ENCODE measurements at places on chromosomes 12 and 14.

- DNase-seq = no peak
Measured at GRCh38 chr12:62843716-62844115, 91.2 kb downstream of the PPM1H start.

GRCh38 chr14:93150227-93151208 lies 34.2 kb downstream of the MOAP1 start:
- no peak for DNase-seq

GRCh38 chr14:103694572-103695026 lies 20.7 kb downstream of the XRCC3 start:
- DNase-seq = no peak

GRCh38 chr12:5904969-5905368 lies 40.1 kb downstream of the ANO2 start:
- no peak for DNase-seq

- no peak for DNase-seq
Measured at GRCh38 chr14:105890474-105891220, 364.3 kb downstream of the TMEM121 start.

DNA sequence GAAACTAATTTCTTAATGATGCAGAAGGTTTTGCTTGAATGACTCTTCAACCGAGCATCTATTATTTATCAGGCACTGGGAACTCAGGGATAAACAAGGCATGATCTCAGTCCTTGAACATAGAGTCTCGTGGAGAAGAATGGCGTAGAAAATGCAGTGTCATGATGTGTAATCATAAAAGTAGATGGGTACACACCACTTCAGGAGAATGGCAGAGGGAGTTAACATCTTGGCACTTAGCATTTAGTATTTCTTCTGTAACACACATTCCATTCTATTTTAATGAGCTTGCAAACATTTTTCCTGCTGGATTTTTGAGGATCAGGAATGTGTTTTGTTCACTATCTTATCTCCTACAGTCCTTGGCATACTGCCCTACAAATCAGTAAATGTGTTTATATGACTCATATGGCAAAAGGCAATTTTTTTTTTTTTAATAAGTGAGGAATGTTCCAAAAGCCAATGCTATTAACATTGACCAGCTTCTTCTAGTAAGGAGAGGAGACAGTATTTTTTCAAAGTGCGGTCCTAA lies 3.8 kb downstream of the TXNRD1 start:
- DNase-seq = peak; percentile 43

- no peak for DNase-seq
Measured at GRCh38 chr12:104643093-104643818, 186.5 kb downstream of the CHST11 start.

DNA sequence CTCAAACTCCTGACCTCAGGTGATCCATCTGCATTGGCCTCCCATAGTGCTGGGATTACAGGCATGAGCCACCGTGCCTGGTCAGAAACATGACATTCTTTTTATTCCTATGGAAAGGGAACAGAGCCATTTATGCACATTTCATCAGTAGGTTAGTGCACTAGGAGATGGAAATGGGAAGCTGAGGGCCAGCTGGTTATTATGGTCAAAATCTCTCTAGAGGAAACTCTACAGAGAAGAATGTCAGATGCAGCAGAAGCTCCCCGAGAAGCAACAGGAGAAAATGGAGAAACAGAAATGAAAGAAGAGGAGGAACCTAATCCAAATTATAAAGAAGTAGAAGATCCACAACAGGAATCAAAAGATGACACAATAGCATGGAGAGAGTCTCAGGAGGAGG lies 2.7 kb downstream of the CFAP251 start:
- no peak for DNase-seq

- no peak for DNase-seq
Measured at GRCh38 chr12:62922539-62922938, 12.4 kb downstream of the PPM1H start.

DNA sequence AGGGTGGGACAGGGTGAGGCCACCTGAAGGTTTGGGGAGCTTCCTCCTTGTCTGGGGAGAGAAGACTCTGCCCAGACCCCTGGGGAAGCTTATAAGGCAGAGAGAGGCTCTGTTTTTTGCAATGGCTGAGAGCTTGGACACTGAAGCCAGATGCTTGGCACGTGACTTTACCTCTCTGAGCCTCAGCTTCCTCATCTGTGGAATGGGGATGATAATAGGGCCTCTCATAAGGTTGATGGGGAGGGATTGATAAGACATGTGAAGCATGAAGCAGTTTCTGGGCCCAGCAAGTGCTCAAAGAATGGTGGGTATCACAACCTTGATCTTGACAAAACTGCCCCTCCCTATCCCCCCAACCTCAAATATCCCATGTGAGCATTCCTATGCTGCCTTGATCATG lies 195.4 kb upstream of the LHX5 start:
- no peak for DNase-seq

- DNase-seq = no peak
Measured at GRCh38 chr12:124758266-124759220, 105.1 kb downstream of the SCARB1 start.

DNA sequence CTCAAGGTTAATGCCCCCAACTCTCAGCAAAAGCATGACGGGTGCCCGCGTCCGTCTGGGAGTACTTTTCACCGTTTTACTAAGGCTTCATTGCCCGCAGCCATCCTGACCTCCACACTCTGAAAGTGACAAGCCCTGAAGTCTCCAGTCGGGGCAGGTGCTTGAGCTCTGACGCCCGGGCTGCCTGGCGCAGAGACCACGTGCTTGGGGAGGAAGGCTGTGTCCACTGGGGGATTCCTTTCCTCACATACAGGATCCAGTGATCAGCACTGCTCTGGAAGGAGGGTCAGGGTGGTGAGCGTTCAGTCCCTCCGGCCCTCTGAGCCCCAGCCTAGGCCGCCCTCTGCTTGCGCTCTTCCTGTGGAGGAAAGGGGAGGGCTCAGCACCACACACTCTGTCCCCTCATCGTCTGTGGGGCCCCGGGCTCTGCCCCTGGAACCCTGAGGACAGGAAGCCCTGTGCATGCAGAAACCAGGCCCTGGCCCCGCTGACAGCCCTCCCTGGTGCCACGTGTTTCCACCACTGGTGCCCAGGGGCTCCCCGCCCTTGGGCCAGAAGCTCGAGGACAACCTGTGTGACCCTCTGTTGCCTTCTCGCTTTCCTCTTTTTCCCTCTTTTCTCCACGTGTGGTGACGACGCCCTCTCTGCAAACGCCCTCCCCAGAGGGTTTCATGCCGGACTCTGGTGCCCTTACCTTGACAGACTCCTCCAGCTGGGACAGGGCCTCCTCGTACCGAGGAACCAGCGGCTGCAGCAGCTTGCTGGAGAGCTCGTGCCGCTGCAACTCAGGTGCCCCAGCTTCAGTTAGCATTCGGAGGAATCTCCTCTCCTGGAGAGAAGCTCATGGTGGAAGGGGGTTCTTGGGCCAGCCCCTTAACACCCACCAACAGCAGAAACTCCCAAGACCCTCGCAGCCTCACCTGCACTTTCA lies 4.9 kb downstream of the DDX51 start:
- no peak for DNase-seq

DNA sequence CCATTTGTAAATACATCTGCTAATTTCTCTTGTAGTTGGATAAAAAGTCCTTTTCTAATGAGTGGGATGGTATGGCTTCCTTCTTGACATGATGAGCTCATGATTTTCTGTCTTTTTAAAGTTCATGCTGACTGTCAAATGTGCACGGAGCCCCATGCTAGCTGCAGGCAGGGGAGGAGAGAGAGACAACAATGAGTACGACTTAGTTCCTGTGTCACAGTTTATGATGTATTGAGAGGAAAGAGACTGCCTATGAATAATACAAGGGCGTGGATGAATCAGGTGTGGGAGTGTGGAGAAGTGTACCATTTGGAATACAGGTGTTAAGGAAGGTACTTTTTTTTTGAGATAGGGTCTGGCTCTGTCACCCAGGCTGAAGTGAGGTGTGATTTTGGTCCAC lies 10.7 kb upstream of the TBC1D30 start:
- no peak for DNase-seq

- no peak for DNase-seq
Measured at GRCh38 chr12:123671876-123672275, 963 bp downstream of the TCTN2 start.

GRCh38 chr14:90556666-90557450 lies 160.0 kb downstream of the CALM1 start:
- no peak for DNase-seq

GRCh38 chr12:53344824-53345485 lies 8.8 kb upstream of the SP7 start:
- DNase-seq = no peak

- DNase-seq = peak; percentile 90
Measured at GRCh38 chr14:69715725-69716477, 51.0 kb upstream of the SRSF5 start.

GRCh38 chr12:94867066-94867855 lies 136.2 kb downstream of the NDUFA12 start:
- no peak for DNase-seq

- no peak for DNase-seq
Measured at GRCh38 chr14:106318700-106319099, 792.3 kb downstream of the TMEM121 start.

GRCh38 chr14:91230397-91231035 lies 14.0 kb downstream of the GPR68 start:
- DNase-seq = no peak

DNA sequence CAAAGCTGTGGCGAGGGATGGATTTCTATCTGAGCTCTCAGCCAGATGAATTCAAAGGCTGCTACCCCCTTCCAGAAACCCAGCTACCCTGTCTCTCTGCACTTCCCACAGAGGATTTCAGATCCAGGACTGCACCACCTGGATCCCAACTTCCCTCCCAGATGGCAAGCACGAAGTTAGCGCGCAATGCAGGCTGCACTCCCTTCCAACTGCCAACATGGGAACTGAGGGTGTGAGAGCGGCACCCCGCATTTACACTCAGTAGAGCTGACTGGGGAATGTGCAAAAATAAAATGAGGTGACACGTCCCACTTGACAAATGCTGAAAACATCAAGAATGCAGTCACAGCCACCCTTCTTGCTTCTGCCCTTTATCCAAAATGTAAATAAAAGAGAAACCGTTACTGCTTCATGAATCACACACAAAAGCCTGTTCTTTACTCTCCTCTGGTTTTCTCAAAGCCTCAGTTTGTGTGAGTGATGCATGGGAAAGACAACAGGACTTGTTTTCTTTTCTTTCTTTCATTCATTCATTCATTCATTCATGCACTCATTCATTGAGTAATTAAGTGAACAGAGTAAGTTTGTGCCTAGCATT lies 85.7 kb downstream of the ITPK1 start:
- no peak for DNase-seq

GRCh38 chr12:65496617-65497016 lies 218.1 kb downstream of the MSRB3 start:
- DNase-seq = no peak

DNA sequence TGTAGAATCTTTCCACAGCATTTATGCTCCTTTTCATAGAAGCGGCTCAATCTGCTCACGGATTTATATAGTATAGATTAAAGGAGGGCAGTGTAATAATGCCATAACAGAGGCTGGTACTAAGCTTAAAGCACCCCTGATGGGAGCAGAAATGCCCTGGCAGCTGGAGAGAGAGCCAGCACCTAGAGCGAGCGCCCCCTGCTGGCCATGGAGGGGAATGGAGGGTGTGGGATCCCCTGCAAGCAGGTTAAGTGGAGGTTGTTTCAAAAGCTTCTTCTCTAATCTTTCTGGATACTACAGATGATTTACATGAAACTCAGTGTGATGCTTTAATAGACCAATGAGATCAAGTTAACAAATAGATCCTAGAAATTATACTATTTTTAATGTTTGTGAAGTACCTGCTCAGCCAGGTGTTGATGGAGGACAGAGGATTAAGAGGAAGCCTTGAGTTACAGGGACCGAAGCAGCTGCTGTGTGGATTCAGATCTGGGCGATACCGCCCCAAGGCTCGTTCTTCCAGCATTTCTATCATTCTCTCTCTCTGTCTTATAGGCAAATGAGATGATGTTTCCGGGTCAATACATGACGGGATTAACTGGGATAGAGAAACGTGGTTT lies 1519.3 kb upstream of the TMEM132C start:
- no peak for DNase-seq

DNA sequence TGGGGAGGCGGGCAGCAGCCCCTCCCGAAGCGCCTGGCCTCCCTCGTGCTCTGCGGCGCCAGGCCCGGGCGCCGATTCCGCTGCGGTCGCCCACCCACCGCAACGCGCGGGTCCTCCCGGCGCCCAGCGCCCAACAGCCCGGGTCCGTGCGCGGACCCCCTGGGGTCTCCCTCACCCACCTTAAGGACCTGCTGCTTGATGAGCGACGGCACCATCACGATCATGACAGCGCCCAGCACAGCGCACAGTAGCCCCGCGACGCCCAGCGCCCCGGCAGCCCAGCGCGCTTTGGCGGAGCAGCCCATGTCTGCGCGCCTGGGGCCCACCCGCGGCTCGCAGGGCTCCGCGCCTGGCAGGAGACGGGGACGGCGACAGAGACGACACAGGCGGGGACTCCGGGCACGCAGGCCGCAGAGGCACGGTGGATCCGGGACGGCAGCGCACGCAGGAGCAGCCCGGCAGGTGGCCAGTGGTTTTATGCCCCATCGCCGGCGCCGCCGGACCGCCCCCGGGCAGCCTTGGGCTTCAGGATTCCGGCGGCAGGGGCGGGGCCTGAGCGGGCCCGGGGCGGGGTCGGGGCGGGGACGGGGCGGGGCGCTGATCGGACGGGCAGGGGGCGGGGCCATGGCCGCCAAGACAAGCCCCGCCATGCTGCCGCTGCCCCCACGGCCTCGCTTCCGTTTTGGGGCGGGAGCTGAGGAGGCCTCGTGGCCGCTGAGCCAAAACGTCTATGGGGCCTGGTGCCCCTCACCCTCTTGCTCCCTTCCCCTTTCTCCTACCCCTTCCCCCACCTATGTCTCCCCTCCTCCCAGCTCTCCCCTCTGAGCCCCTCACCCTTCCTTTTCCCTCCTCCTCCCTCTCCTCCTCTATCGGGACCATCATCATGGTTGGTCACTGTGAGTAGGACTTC lies at the start of gene SCARB1:
Gene SCARB1, minus strand, starts transcription at position 449 of the 910 bp plus-strand sequence. Its CDS starts 144 bp downstream, at position 305.
- DNase-seq = no peak

DNA sequence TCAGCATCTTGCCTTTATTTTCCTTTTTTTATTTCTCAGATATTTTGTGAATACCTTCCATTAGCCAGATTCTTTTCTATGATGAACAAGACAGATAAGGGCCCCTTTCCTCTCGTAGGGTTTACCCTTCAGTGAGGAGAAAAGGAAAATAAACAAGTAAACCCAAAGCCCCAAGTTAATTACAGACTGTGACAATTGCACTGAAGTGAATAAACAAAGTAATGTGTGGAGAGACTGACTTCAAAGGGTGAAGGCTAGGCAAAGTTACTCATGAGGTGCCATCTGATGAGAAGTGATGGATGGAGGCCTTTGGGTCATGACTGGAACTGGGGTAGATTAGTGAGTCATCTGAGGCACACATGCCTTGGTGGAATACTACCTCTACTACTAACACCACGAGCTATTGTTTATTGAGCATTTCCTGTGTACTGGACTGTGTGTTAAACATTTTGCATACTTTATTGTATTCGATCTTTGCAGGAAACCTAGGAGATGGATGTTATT lies 143.4 kb upstream of the PRICKLE1 start:
- DNase-seq = no peak

- DNase-seq = no peak
Measured at GRCh38 chr12:92547906-92548305, 154.9 kb upstream of the PLEKHG7 start.

DNA sequence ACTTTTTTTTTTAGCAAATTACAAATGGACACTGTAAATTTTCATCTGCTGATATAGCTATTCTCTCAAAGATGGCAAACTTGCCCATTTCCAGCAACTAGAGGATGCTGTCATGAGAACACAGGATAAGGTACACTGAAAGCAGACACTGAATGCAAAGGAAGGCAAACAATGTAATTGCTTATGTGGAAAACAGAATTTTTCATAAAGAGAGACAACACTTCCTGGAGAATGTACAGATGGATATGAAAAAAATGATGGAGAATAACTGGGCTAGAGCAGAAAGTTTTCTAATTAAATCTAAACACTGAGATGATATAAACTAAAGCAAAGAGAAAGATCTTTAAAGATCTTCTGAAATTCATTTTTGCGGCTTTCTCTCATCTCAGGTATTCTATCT lies 581 bp downstream of the CD69 start:
- DNase-seq = no peak

Data from brain pericyte (primary cell).